ENCODE measurements at places on chromosomes 6 and 20.

DNA sequence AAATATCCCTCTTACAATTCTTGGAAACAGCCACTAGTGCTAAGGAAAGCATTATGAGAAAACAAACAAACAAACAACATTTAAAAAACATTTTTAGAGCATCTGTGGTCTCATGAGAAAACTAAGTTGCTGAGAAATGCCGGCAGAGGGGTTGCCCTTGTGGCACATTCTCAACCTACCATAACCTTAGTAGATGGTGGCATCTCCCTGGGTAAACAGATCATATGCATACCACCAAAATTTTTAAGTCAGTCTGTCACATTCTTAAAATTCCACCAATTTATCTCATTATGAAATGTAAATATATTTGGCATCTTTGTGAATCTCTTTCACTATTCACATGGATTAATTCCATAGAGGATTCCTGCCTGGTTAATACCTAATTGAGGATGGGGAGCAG is 575.7 kb upstream of the MARCKS start:
- no peak for DNase-seq

DNA sequence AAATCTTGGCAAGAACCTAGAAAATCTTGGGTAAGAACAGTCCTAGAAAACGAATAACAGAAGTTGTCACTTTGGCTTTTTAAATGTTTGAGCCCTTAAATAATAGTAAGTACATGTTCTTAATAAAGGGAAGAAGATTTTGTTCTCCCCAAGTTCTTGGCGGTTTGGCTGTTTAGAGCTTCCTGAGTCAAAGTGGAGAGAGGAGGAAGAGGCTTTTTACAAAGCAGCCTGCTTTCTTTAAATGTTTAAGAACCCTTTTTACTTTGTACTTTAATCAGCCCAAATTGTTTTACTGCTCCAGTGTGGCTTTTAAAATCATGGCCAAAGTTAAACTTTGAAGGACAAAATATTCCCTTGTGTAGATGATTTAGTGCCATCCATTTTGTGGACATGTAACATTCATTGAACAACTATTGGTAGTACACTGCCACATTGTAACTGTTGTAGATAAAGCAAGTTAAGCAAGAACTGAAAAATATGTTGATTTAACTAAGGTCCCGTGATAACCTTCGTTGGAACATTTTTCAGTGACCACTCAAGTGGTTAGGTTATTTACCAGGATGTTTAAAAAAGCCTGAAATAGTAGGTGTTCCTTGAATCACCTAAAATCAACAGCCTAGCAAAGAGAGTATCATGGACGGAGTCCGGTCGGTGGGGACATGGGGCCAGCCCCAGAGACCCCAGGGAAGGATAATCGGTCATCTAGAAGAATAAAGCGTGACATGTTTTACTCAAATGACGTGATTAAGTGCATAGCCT is 2.4 kb downstream of the AMD1 start:
- peak; percentile 11 for DNase-seq

DNA sequence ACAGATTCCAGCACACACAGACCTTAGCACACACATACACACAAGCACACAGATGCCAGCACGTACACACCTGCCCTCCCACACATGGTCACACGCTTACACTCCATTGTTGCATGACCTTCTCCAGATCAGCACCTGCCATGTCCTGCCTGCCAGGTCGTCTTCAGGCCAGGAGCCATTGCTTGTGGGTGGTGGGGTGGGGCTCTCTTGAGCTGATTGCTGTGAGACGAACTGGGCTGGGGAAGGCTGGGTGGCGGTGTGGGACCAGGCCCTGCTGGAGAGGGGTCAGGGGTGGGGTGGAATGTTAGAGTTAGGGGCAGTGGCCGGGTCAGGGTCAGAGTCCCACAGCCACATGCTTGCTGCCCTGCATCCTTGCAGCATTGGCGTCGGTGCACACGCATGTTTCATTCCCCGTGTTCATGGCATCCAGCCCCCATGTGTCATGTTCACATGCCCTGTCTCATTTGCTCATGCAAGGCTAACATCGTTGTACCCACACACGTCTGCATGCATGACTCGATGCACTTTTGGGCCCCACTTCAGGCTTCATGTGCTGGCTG is 6.5 kb upstream of the NPBWR2 start:
- DNase-seq: no peak

- DNase-seq: no peak
Observed at GRCh38 chr6:9927275-9927674, 487.6 kb downstream of the TFAP2A start.

DNA sequence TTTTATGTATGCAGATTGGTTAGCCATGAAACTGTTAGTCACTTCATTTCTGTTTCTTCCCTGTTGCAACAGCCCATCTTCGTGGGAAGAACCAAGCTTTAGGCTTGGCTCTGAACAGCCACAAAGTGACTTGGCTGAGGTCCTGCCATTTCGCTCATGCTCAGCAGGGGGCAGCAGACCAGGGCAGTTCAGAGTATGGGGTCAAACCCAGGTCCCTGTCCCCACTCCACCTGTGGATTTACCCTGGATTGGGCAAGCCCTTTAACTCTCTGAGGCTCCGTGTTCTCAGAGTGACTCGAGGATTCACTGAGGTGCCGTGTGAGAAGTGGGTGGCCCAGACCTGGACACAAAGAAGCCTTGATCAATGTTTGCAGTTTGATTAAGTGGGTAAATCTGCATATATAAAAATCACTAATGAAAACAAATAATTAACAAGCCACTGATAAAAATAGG is 19.8 kb upstream of the MAP1LC3A start:
- peak; percentile 62 for DNase-seq

DNA sequence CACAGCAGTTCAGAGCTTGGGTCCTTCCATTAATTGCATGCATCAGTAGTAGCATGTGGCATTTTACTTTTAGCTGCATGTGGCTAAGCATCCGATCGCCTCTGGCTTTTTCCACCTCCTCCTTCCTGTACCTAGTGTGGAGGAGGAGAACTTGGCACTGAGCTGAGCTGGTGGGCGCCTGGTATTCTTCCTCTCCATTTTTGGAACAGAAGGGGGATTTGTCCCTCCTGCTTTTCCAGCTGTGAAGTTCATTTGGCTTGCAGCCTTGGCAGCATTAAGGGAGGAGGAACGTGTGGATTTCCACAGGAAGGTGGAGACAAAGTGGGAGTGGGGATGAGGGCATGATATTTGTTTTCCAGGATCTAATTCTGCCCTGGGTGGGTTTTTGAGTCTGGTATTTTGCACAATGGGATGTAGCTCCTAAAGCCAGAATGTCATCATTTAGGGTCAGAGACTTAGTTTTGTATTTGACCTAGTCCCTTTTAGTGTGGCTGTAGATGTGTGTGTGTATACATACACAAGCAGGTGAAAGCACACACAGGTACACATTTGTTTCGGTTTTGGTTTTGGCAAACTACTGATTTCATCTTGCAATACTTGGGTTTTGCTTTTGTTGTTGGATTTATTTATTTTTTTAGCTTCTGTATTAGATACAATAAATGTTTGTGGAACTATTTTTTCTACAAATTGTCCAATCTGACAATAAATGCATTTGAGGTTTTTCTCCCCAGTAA is 90.0 kb downstream of the SASH1 start:
- DNase-seq: no peak

DNA sequence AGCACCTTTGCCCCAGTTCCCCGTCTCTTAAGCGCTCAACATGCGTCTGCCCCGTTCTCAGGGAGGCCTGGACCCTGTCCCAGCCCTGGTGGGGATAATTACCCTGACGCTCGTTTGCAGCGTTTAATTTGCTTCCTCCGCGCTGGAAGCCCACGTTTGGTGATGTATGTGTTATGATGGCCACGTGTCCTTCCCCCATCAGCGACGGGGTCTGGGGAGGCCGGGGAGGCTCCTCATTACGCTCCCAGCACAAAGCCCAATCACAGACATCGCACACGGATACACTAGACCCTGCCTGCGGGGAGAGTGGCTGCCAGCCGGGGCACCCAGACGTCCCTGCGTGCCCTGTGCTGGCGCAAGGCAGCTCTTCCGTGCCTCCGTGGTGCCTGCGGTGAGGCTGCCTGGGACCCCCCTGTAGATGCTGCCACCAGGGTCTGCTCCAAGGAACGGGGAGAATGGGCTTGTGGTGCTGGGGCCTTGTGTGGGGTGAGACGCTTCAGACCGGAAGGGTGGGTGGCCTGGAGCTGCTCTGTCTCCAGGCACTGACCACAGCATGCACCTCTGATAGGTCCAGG is 10.2 kb upstream of the CHRNA4 start:
- DNase-seq: no peak

DNA sequence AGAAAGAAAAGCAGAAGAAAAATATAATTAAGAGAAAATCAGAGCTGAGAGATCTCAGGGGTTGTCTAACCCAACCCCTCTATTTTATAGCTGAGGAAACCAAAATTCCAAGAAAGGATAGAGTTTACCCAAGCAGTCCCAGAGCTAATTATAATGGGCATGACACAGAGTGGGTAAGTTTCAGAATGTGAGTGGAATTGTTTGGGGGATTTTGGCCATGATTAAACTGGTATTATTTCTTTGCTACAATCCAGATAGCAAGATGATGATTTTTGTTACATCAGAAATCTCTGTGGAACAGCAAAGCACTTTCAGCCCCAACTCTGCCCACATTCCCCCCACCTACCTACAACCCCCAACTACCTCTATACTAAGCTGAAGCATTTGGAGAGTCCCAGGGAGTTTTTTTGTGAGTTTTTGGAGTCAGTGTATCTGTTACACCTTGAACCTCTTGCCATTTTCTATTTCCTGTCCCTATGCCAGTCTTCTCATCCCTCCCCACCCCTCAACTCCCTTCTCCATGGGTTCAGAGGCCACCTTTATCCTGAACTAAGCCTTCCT is 24.7 kb downstream of the POFUT1 start:
- no peak for DNase-seq

DNA sequence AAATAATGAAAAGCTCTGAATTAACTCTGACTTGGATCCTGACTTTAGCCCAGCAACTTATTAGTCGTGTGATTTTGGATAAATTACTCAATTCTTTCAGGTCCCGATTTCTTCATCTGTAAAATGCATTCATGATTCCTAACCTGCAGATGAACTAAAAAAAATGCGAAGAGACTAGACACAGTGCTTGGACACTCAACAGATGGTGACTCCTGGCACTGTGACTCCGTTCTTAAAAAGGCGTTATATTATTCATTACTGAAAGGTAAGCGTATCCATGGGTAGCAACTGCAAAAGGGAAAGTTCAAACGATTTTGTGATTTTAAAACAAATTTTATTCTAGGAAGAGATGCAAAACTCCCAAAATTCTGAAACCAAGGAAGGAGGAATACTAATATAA is 226.3 kb downstream of the KIF16B start:
- DNase-seq: no peak

GRCh38 chr6:108608453-108609275 is 47.9 kb downstream of the FOXO3 start:
- peak; percentile 34 for DNase-seq

- DNase-seq: no peak
Observed at GRCh38 chr6:149169761-149170511, 147.6 kb upstream of the TAB2 start.

DNA sequence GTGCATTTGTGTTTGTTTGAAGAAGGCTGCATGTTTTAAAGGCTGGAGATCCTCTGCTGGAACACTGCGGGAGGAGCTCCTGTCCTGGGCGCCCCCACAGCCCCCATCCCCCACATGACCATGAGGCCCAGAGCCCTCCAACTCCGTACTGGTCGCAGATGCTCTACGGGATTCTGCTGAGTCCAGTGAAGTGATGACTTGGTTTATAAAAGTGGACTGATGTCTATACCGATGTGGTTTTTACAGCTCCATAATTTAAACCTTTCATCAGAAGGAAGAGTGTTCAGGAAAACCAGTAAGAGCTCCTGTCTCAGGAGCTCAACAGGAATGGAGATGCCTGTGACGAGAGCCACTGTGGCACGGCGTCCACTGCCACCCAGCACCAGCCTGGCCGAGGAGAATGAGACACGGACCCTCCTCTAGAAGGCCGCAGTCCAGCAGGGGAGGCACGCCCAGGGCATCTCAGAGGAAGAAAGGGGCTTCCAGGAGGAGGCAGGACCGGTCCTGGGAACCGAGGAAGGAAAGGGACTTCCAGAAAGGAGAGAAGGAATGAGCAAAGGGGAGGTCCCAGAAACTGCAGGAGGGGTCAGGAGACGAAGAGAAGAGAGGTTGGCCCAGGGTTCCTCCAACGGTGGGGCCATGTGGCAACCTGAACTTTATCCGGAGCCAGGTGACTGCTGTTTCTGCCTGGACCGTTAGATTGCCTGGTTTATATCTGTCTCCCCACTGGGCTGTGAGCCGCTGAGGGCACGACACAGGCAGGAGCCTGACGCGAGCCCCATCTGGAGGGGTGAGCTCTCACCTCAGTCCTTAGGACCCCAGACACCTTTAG is 26.9 kb downstream of the BFSP1 start:
- no peak for DNase-seq

GRCh38 chr6:71446057-71446456 is 157.4 kb downstream of the OGFRL1 start:
- DNase-seq: no peak

GRCh38 chr6:81575442-81575841 is 177.0 kb downstream of the TENT5A start:
- DNase-seq: no peak

- DNase-seq: no peak
Observed at GRCh38 chr20:51826372-51826771, 24.1 kb upstream of the SALL4 start.

GRCh38 chr6:100593522-100593921 is 128.8 kb upstream of the SIM1 start:
- DNase-seq: no peak

Data from neural progenitor cell (in vitro differentiated cells).